ENCODE measurements at places on chromosomes 11 and 22.

GRCh38 chr11:124938206-124938765, 2.4 kb upstream of the HEPACAM start:
- no peak for DNase-seq

DNA sequence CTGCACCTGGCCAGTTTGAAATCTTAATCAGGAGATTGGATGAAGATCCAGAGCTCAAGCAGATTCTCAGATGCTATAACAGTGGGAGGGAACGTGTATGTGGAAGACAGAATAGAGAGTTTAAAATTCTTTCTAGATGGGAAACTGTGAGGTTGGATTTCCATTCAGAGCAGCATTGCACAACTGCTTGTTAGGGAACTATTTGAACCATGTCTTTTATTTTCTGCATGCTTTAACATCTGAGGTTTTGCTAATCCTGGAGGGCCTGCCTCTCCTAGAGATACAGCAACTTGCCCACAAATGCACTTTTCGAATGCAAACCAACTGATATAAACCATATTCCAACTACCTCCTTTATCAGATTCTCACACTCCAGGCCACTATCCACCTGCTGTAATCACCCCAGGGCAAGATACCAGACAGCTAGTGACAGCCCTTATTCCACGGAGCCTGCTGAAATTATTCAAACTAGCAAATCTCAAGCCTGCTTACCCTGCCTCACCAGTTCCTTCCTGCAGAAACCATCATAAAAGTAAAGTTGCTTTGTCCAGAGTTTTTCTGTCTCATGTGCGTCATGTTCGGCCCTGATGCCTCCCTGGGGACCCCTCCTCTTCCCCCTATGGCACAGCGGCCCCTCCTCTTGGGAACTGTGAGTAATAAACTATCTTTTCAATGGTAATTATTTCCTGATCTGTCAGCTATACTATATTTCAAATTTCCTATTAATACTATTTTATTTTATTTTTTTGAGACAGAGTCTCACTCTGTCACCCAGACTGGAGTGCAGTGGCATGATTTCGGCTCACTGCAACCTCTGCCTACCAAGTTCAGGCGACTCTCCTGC, 18.4 kb upstream of the SEC14L4 start:
- DNase-seq, result no peak

- no peak for DNase-seq
These were observed 30.8 kb downstream of the MRTFA start for GRCh38 chr22:40605761-40606160.

DNA sequence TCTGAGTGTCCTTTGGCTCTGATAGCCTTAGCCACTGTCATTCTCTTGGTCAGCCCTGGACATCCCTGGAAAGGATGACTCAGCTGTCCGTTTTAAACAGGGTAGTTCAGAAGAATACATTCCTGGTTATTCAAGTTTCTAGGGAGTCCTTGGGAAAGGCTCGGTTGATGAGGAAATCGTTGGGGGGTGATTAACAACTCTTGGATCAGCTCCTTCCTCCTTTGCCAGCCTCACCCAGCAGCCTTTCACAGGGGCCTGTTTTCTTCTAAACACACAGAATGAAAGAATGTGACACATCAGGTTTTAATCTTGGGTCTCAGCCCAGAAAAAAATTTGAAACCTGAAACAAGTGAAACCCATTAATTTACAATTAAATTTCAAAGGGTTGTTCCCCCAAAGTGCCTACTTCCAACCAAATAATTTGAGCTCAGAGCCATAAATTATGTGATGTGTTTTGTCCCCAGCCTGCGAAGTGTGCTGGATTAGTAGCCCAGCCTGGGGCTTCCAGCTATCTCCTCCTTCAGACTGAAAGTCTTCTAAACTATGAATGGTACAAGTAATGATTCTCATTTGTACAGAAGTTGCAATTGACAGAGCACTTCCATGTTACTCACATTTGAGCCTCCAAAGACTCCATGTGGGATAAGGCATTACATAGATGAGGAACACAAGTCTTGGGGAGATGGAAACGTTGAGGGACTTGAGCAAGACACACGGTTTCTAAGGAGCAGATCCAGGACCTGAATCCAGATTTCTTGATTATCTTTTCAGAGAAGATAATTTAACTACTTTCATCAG, 19.3 kb upstream of the MRGPRX2 start:
- peak; percentile 60 for DNase-seq

- no peak for DNase-seq
These were observed 8.0 kb downstream of the IL10RA start for GRCh38 chr11:117993988-117994745.

DNA sequence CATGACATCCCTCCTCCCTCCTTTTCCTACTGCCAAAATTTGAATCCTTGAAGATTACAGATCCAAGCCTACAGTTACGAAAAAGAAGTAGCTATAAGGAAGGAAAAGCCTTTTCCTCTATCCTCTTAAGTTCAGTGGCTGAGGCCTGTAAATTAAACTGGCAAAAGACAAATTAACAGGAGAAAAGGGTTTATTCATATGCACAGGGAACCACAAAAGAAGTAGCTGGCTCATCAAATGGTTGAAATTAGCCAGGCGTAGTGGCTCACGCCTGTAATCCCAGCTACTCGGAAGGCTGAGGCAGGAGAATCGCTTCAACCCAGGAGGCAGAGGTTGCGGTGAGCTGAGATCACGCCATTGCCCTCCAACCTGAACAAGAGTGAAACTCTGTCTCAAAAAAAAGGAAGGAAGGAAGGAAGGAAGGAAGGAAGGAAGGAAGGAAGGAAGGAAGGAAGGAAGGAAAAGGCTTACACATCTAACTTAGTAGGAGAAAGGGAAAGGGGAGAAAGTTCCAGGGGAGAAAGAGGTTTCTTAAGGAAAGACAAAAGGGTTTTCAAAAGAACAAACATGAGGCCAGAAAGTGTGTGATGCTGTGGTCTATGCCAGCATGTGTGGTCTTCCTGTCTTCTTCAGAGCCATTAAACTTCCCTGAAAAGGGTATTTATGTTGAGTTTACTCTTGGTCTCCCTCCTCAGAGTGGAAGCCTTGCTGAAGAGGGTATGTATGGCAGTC, 5.1 kb upstream of the SMPD1 start:
- DNase-seq, result no peak

DNA sequence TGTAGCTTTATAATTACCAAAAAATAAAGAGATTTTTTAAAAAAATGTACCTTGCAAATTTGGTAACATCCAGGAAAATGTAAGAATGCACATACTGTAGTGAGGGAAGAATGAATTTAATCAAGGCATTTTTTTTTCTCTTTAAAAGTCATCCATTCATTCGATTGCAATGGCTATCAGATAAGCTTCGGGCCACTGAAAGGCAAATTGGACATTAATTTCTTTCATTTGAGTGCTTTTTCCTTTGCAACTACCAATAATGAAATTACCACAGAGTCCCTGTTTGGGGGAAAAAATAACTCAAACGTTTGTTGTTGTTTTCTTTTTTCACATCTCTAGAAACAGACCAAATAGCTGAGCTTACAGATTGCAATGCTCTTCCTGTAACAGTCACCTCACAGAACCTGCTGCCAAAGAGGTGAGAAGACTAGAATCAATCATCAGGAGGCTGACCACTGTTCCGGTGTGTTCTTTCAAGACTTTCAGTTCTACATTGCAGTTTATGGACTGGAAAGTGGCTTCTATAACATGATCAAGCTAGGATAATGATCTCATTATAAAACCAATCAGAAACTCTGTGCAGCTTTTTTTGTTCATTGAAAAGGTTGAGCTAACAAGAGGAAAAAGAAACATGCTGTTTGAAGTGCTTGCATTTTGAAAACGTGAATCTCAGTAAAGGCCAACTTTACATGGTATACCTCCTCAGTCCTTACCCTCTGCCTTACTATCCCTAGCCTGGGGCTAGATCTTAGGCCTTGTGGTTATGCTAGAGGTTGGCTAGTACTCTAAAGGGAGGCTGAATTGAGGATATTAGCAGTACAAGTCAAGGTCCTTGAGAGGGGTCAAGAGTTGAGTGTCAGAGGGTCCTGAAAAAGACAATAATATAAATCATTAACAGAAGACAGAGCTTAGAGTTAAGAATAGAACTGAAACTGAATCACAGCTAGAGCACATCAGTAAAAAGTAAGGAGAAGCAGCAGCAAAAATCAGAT, 1276.1 kb downstream of the LRRC4C start:
- no peak for DNase-seq

- DNase-seq, result no peak
These were observed 36.5 kb downstream of the MS4A2 start for GRCh38 chr11:60124802-60125432.

DNA sequence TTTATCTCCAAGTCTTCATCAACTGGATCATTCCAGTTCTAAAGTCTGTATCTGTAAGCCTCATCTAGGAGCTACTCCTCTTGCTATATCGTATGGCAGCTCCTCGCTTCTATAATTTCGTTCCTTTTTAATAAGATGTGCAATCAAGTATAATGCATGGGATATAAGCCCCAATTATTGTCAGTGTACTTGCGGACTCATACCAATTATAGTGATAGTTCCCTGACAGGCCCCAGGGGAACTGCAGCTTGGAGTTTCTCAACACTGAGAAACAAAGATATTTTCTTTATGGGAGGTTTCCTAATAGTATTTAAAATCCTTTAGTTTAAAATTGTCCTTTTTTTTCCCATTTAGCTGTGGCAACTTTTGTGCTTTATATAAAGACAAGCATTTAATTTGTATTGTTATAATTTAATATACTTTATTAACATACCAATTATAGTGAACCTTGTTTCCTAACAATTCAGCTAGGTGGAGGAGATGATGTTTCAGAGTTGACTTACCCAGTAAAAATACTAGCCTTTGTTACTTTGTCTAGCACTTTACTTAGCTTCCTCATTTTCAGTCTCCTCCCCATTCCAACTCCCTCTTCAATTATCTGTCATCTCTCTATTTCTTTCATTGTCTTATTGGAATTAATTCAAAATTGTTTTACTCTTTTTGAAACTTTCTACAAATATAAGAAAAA, 25.3 kb upstream of the DDX17 start:
- no peak for DNase-seq

DNA sequence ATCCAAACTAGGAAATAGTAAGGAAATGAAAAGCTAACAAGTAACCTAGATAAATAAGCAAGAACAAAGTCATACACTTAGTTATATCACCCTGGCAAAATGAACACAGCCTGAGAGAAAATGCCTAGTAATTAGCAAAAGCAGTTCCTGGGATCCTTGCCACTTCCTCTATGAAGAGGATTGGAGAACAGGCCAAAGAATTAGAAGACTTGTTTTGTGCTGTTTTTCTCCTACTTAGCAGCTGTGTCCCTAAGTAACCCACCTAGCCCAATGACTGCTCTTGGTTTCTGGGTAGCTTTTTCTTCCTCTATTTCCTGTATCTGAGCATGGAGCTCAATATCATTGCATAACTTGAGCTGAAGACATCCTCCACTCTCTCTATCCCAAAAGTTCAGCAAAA, 713.9 kb downstream of the ETS1 start:
- no peak for DNase-seq

DNA sequence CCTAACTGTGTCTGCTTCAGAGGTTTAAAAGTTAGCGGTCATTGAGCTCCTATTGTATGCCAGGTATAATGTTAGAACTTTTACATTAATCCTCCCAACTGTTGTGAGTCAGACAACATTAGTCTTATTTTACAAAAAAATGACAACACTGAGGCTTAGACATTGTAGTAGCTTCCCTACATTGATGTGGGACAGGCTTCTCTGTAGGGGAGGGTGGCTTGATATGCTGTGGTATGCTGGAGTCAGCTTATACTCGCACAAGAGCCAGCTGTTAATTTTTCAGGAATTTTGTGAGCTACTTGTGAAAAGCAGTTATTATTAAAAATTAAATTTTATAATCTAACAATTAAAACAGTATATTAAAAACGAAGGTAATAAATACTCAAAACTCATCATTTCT, 64.8 kb upstream of the NAV2 start:
- DNase-seq, result no peak

DNA sequence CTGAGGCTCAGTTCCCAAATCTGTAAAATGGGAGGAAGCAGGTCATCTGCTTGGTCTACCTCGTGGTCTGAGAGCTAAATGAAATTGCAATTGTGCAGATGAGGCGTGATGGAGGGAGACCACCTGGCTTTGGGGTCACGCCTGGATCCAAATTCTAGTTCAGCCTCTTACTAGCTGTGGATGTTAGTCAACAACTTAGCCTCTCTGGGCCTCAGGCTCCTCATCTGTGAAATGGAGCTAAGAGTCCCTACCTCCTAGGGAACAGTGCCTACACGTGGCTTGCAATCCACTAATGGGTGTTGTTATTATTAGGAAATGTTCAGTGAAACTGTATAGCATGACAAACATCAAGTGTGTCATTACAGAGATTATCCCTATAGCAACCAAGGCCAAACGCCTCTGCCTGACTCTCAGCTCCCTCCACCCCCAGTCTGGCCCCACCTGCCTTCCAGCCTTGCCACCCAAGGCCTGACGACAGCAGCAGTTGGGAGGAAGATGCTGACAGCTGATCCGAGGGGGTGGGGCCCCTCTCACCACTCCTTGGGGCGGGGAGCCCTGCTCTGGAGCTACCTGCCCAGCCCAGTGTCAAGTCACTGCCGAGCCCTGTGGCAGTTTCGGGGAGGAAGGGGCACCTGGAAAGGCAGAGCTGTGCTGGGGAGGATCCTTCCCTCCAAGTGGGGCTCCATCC, 1.7 kb upstream of the RHOD start:
- DNase-seq, result no peak

DNA sequence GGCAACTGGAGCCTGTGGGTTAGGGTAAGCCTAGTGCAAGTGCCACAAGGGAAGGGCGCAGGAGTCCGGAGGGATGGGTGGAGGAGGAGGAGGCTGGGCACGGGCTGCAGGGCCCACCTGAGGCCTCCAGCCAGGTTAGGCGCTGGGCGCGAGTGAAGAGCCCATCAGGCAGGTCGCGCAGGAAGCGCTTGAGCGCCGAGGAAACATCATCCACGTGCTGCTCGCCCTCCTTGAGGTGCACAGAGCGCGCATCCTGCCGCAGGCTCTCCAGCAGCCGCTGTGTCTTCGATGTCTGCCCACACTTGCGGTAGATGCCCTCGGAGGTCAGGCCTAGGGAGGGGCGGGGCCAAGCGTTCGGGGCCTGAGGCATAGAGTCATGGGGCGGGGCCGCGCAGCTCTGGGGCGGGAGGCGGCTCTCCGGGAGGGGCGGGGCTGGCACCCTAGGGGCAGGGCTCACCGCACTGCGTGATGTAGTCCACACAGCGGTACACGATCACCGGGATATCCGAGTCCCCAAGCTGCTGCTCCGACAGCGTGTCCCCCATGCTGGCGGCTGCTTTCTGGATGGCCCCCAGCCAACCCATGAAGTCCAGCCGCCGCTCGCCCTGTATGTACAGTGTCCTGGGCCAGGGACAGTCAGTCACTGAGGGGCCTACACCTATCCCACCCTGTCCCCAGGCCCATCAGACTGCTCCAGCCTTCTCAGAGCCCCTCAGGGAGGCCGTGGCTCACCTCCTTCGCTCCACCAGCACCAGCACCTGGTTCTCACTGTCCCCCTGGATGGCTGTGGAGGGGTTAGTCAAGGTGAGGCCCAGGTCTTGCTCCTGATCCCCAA, 22.9 kb upstream of the PDE2A start:
- DNase-seq, result no peak
